ENCODE measurements at places on chromosomes 2 and 18.

- no peak for DNase-seq
These were observed 144.0 kb downstream of the GLI2 start for GRCh38 chr2:120879431-120880295.

- DNase-seq = no peak
These were observed 253.6 kb downstream of the PRKCE start for GRCh38 chr2:45904946-45905631.

GRCh38 chr2:40554665-40555294, 102.9 kb upstream of the SLC8A1 start:
- DNase-seq = peak; percentile 67

GRCh38 chr2:180728928-180729559, 251.4 kb upstream of the UBE2E3 start:
- DNase-seq = no peak

GRCh38 chr2:98505311-98505808, 60.7 kb downstream of the INPP4A start:
- DNase-seq = no peak

DNA sequence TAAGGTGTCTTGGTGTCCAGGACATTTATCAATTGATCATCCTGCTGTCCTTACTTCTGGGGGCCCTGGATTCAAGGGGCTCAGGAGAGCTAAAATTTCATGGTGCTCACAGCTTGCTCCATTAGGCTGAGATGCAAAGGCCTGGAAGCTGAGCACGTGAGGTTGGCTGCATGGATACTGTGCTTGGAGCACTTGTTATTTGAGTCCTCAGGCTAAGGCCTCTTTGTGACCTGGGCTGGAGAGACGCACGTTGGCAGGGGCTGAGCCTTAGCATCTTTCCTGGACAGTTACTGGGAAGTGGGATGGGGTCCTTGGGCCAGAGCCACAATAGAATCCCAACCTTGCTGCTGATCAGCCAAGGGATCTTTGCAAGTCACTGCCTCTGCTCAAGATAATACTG, 151.2 kb upstream of the HS6ST1 start:
- DNase-seq = no peak

DNA sequence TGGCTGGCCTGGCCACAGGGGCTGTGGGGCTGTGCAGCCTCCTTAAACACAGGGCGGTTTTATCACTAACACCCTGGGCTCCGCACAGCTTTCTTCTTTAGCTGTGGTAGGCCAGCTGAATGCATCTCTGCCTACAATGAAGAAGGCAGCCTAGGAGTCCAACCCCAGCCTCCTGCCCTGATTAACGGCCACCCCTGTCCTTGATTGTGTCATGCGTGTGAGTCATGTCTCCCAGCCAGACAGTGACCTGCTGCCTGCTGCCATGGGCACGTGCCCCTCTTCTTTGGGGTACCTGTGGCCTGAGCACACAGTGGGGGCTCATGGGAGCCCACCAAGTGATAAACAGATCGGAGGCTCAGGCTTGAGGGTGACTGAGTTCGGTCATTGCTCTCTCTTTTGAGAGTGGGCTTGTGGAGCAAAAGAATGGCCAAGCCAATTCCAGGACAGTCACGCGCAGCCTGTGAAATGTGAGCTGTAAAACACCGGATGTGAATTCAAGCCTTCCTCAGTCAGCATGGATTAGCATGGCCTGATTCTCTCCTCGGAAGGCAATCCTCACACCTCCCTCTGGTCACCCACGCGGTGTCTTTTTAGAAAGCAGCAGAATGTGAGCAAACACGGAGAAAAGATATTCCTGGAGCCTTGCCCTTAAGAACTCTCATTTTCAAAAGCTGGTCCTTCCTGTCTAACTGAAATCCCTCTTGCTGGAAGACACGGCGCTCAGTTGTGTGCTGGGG, 144.1 kb downstream of the CELF4 start:
- no peak for DNase-seq

- DNase-seq = no peak
These were observed 244.8 kb upstream of the NCKAP5 start for GRCh38 chr2:133812826-133813617.

GRCh38 chr2:86313341-86313740, 24.1 kb downstream of the REEP1 start:
- DNase-seq = no peak

GRCh38 chr2:155442755-155443372, 744.4 kb downstream of the KCNJ3 start:
- no peak for DNase-seq

- DNase-seq = no peak
These were observed 87.0 kb downstream of the LIPG start for GRCh38 chr18:49648811-49649210.

- DNase-seq = no peak
These were observed 2.6 kb downstream of the SERPINB11 start for GRCh38 chr18:63705401-63705800.

DNA sequence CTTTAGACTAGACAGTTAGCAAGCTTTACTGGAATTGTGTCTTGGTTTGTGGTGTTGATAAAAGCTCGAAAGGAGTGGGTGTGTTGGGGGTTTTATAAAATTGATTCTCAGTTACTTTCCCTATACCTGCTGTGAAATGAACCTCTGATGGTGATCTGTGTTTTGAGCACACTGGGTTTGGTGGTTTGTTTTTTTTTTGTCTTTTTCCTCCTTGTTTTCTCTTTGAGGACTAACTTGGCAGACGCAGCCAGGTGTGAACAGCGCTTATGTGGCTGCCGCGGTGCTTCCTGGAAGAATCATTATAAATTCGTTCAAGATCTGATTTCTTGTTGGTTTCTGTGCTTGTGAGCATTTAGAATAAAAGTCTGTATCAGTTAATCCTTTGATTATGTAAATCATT, 28.5 kb downstream of the GRHL1 start:
- no peak for DNase-seq

DNA sequence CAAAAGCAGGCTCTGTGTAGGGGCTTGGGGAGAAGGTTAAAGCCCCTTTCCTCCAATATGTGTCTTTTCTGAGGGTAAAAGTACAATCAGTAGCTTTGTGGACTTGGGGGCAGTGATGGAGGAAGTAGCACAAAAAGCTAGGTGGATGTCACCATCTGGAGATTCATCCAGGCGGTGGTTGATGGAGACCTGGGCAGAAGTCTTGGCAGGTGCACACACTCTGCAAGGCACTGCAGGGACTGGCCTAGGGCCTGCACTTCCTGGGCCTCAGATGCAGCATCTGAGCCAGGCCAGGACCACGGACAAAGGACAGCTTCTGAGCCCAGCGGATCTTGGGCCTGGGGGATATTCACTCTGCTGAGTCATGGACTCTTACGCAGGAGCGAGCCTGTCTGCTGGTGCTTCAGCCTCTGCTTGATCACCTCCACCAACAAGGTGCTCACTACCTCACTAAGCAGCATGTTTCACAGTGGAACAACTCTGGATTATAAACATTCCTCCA, 391.1 kb downstream of the TNS1 start:
- DNase-seq = no peak

DNA sequence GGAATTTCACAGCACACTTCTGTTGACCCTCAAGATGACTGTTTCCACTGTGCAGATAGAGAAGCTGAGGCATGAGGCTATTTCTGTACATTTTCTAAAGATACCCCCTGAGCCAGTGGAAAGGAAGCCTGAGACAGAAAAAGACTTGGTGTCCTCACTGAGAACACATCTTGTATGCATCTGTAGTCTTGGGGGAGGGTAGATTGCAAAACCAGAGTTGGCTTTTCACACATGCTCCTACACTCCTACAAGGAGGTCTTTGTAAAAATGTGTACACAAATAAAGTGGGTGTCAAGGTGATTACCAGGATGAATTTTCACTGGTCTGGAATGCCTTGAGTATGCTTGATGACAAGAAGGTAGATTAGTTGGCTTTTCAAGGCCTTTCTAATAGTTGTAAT, 98.0 kb downstream of the KCTD18 start:
- no peak for DNase-seq

Measured in NCI-H748 treated with DMSO at 0.1 percent for 48 hours (cell line).